ENCODE measurements at places on chromosomes 4 and X. TPM values are rescaled to one million over a fixed set of nuclear protein-coding genes. Genes with fewer than 3 reads are reported as not detected.

GRCh38 chr4:80183250-80184052, 13.9 kb upstream of the PRDM8 start:
- DNase-seq: no peak

DNA sequence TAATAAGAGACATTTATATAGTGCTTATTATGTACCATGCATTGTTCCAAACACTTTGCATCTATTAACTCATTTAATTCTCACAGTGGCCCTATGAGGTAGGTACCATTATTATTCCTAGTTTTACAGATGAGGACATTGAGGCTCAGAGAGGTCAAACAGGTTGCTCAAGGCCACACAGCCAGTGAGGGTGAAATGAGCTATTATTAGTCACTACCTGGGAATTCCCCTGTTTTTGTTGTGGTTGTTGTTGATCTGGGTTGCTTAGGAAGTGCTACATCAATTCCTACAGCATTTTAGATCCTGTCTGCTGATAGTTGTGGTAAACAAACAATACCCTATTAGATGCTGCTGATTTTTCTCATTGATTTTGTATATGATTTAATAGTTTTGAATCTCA, 41.2 kb downstream of the APLN start:
- peak; percentile 23 for DNase-seq

Gene UTP3
- total RNA-seq: 38.5 TPM

- no peak for DNase-seq
These were observed 34.3 kb downstream of the SHROOM4 start for GRCh38 chrX:50779694-50780093.

- peak; percentile 26 for DNase-seq
These were observed 2.5 kb downstream of the PGRMC1 start for GRCh38 chrX:119238557-119238956.

GRCh38 chr4:80062527-80062926, 10.5 kb downstream of the ANTXR2 start:
- DNase-seq: no peak

- DNase-seq: no peak
These were observed 110.5 kb downstream of the KLHL8 start for GRCh38 chr4:87109945-87110344.

- peak; percentile 28 for DNase-seq
These were observed 38.6 kb upstream of the MSMO1 start for GRCh38 chr4:165288639-165289422.

DNA sequence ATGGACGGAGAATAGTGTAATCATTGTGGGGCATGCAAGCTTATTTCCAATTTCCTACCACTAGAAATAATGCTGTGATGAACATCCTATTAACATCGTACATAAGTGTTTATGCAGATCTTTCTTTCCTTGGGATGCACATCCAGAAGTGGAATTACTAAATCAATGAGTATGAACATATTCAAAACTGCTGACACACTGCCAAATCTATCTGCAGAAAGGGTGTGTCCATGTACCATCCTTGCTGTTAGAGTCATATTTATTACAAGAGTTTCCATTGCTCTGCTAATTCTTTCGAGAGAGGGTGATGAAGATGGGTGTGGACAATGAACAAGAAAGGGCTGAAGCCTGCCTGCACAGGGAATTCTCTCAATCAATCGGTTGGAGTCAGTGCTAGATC, 82.6 kb downstream of the GPC4 start:
- no peak for DNase-seq

DNA sequence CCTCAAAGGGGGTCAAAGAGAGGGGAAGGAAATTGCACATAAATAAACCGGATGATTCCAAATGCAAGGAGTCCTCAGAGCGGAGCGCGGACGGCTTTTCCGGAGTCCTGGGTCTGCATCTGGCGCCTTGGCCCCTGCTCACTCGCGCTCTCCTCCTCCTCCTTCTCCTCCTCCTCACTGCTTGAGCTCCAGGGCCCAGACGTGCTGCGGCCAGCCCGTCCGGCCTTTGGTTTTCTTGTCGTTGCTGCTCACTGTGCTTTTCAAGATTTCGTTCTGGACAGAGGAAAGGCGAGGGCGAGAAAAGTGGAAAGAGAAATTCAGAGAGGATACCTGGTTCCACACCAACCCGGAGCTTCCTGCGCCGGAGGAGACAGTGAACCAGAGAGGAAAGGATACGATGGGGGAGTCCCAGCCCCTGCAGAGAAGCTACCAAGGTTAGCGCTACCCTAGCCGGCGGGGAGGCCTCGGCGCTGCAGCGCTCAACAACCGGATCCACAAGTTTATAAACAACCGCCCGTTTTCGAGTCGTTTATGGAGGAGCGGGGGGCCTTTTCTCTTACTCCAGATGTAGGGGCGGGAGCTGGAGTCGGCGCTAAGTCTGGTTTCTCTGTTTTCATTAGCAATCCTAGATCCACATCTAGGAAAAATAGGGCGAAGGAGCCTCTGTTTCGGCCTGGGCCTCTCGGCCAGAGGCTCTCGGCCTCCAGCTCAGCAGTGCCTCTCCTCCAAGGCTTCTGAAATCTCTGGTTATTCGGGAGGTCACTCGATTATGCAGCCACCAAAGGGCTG, 2.7 kb downstream of the HAND2 start:
- DNase-seq: no peak

- DNase-seq: no peak
These were observed 63.0 kb upstream of the RBPJ start for GRCh38 chr4:26257850-26258249.

DNA sequence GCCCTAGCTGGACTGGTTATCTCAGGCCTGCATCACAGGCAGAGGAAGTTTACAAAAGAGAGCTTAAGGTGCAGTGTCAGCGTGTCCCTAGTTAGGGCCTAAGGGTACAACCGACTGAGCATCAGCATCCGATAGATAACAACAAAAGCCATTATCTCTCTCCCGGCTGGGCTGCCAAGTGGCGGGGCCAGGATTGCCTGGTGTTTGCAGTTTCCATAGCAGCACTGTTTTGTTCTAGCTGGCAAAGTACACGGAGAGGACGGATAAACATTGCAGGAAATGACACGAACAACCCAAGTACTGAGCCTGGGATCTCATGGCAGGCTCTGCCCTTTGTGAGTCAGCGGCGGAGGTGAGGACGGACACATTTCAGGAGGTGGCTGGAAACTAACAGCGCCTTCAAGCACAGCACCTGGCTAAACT, 104.7 kb upstream of the NOCT start:
- peak; percentile 83 for DNase-seq

Gene CD38
- total RNA-seq: not detected

GRCh38 chr4:31741326-31741725, 1021.2 kb downstream of the PCDH7 start:
- peak; percentile 18 for DNase-seq

GRCh38 chr4:70938086-70938485, 35.9 kb downstream of the MOB1B start:
- no peak for DNase-seq

GRCh38 chr4:6606465-6607235, 31.7 kb downstream of the MAN2B2 start:
- no peak for DNase-seq

GRCh38 chr4:52259978-52260377, 208.9 kb downstream of the SPATA18 start:
- no peak for DNase-seq

GRCh38 chrX:23935106-23935505, 27.3 kb downstream of the CXorf58 start:
- DNase-seq: no peak

DNA sequence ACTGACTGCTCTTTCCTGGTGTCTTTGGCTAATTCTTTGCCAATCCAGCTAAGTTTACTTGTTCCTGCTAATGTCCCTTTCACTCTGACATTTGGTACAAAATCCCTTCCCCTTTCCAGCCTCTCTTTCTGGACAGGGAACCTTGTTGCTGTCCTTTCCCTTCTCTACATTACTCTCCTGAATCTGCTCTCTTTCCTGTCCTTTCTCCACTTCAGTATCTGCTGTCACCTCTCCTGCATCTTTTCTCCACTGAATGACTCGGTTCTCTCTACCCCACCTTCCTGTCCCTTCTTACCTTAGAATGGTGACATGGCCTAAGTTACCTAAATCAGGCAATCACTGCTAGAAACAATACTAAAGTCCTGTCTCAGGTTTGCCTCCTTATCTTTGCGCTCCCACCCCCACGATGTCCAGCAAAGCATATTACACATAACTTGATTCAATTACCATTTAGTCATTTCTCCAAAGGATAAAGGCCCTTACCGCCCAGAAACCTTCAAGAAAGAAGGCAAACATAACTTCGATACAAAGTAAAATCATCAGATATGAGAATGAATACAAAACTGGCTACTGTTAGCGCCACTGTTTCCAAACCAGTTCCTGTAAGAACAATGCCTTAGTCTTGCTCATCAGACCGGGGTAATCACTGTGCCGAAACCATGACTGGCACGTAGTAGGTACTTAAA, 890 bp downstream of the BOD1L1 start:
- no peak for DNase-seq

Gene P2RY10
- total RNA-seq: not detected

GRCh38 chr4:89022426-89023128, 34.4 kb downstream of the FAM13A start:
- no peak for DNase-seq

All from PC-3 (cell line).